AG04449 (cell line): ENCODE measurements at places on chromosomes 2 and 18.

- DNase-seq: no peak
Measured at GRCh38 chr2:222848862-222849261, 12.0 kb upstream of the ACSL3 start.

DNA sequence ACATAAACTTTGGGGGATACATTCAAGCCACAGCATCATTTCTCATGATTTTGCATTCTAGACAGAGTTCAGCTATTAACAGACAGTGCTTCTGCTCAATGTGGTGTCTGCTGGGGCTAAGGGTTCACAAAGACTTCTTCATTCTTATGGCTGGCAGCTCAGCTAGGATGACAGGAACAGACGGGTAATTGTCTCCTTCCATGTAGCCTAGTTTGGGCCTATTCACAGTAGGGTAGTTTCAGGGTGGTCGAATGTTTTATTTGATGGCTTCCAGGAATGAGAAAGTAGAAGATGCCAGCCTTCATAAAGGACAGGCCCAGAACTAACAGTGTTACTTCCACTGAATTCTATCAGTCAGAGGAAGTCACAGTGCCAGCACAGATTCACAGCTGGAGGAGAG, 26.0 kb upstream of the BCL2L11 start:
- DNase-seq: no peak

DNA sequence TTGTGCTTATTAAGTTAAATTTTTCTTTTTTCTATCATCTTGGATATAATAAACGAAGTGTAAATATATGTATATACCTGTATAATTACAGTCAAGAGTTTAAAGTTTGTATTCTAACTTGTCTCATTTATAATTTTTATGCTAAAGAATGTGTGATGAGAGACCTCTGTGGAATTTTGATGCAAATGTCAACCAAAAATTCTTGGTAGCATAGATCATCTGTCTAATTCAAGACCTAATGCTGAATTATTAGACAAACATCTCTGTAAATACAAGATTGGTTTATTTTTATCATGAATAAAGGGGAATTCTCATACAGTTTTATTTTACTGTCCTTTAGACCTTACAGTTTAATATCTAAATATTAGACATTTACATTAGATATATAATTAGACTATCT, 149.2 kb upstream of the VWC2L start:
- DNase-seq: no peak

GRCh38 chr2:152402780-152403759, 68.1 kb downstream of the FMNL2 start:
- DNase-seq: no peak

DNA sequence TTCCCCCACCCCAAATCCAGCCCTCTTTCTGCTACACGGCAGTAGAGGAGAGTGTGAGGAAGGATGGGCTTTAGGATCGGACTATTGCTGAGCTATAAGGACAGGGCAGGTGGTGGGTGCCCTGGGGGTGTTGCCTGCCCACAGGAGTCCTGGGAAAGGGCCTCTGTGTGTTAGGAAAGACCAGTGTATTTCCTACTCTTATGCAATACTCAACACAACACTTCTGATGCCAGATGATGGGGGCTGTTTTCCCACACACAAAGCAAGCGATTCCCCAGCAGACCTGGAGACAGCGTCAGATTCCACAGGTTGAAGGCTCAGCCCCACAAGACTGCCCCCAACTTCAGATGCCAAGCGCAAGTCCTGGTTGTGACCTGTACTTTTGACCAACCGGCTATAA, 91.0 kb upstream of the LCLAT1 start:
- DNase-seq: no peak

DNA sequence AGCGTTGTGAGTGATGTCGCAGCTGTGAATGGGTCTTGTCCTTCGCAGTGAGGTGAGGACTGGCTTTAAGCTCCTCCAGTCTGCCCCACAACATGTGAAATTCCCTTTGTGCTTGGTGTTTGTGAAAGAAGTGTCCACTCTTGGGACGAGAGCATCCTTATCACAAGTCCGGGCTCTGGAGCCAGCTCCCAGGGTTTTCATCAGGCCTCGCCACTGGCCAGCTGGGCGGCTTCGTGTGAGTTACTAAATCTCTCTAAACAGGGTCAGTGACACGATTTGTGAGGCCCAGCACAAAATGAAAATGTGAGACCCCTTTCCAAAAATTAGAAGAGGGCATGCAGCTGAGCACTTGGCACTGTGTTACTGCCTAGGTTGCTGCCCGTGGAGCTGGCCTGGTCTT, 115.9 kb downstream of the VAPA start:
- no peak for DNase-seq

GRCh38 chr2:162328424-162329157, 10.1 kb upstream of the IFIH1 start:
- DNase-seq: no peak

DNA sequence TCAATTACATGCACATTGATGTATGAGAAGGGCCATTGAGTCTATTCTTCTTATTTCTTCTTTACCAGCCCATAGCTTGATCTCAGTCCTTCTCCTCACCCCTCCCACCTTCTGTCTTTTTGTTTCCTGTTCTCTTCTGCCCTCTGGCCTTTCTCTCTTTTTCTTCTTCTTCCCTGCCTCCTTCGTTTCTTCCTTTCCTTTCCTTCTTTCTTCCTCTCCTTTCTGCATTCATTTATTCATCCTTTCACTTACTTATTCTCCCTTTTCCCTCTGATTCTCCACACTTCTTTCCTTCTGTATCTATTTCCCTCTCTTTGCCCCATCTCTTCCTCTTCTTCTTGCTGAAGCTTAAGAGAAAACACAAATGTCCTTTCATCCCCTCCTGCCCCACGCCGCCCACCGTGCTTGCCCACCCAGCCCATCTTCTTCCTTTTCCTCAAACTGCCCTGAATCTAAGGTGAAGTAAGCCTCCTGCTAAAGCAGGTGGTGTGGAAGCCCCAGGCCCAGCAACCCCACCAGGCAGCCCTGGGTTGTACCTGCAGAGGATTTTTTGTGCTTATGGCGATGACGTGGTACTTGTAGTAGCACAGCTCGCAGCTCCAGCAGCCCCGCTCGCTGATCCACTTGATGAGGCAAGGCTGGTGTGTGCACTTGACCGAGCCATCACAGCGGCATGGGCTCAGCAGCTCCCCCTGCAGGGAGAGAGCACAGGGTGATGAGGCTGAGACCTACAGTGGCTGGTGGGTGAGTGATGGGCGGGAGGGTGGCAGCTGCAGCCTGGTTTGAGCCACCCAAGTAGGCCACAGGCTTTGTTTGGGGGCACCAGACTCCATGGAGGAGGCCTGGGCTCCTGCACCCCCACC, 89.0 kb downstream of the MARCHF4 start:
- DNase-seq: no peak

- DNase-seq: no peak
Measured at GRCh38 chr18:29912351-29912750, 1130.2 kb downstream of the DSC3 start.

- no peak for DNase-seq
Measured at GRCh38 chr2:39867268-39867667, 88.2 kb upstream of the THUMPD2 start.

- DNase-seq: peak; percentile 89
Measured at GRCh38 chr18:23115683-23116096, 19.6 kb upstream of the CABLES1 start.

- DNase-seq: no peak
Measured at GRCh38 chr2:134128746-134129145, 125.1 kb upstream of the MGAT5 start.

DNA sequence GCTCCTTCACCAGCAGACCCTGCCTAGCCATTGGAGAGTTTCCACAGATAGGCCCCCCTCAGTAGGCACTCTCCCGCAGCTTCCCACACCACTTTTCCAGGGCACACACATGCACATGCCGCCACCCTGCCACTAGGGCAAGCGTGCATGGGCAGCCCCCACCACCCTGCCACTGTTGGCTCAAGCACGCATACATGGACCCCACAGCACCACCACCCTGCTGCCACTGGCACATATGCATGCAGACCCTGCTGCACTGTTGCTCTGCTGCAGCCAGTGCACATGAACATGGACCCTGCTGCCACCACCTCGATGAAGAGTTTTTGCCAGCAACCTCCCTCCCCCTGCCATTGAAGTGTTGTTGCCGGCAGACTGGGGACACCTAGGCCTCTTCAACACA, 154.9 kb downstream of the FTCDNL1 start:
- no peak for DNase-seq

DNA sequence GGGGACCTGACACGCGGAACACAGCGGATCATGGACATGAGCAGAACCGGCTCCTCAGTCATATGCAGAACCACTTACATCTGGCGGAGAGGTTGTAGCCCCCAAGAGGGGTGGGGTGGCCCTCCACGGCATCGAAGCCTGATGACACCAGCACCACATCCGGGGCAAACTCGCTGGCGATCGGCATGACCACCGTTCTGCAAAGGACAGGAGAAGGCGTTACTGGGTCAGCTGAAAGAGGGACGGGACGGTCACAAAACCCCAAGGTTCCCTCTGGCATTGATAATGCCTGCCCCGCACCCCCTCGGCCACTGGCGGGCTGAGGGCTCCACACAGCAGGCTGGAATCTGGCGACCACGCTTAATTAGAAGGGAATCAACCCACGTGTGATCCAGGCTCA, 220.5 kb downstream of the TWIST2 start:
- DNase-seq: no peak

- DNase-seq: no peak
Measured at GRCh38 chr2:195603408-195603807, 53.6 kb upstream of the SLC39A10 start.

DNA sequence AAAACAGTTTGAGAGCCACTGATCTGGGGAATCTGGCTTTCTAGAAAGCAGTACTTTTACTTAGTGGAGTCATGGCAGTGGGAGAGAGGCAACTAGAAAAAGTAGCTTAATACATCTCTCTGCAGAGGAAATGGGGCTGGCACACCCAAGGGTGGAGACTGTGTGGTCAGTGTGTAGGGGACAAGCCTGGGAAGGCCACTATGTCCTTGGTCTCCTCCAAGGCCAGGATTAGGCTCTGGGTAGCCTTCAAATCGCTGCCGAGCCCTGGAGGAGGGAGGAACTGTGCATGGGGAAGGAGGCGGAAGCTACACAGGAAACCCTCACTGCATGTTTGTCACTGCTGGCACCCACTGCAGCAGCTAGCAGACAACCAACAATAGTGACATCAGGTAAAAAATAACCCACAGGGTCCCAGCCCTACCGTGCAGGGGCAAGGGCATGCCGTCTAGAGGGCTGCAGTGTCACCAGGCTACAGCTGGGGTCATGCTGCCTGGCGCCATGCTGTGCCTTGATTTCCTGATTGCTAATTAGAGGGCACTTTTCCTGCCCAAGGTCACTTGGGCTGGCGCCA, 34.8 kb downstream of the LBH start:
- DNase-seq: no peak

- DNase-seq: no peak
Measured at GRCh38 chr2:26245810-26246209, 1.1 kb downstream of the HADHB start.

DNA sequence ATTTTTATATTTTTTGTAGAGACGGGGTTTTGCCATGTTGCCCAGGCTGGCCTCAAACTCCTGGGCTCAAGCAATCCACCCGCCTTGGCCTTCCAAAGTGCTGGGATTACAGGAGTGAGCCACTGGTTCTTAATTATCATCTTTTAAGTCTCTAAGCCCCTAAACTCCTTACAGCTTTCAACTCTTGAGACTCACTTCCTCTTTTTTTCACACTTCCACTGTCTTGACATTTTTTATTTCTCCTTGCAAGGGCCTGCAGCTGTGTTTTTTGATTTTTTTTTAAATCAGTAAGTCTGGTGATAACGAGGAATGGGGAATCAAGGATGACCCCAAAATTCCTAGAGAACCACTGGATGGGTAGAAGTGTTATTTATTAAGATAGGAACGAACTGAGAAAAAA, 8.6 kb upstream of the ABCB11 start:
- DNase-seq: no peak

DNA sequence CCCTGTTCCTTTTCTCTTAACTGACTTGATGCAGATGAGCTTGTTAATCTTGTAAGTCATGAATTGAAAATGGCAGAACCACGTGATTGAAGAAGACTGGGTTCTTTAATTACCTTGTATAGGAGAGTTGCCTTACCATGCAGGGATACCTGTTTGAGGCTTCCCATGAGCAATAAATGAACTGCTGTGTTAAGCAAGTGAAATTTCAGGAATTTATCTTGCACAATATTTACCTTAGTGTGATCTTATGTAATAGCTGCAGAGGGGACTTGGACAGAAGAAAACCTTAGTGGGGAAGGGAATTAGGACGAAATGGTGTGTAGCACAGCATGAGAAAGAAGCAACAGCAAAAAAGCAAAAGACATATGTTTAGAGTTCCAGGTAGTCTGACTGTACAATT, 384.0 kb upstream of the TMEFF2 start:
- DNase-seq: no peak

- DNase-seq: no peak
Measured at GRCh38 chr2:117820444-117820843, 6.0 kb downstream of the DDX18 start.

DNA sequence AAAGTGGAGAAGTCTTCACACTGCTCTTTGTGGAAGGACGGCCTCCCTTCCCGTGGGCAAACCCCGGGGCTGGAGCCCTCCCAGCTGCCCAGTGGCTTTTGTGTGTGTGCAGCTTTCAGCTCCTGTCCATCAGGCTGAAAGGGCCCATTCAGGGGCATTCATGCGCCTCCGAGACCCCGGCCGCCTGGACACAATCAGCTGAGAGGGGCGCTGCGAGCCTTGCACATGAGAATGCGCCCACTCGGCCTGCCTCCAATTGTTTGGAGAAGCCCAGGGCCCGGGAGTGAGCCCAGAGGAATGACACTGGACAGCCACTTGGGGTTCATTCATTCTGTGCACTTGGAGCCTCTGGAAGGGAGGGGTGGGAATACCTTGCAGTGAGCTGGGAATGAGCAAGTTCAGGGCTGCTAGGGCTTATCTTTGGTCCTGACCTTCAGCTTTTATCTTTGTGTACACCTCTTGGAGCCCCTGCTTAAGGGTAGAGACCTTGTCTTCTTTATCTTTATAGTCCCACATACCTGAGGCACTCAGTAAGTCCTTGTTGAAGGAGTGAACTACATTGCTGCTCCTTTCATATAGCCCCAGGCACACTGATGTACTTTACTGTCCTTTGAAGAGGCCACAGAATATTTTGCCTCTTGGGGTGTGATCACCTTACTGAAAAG, 56.5 kb downstream of the TCF7L1 start:
- DNase-seq: no peak

DNA sequence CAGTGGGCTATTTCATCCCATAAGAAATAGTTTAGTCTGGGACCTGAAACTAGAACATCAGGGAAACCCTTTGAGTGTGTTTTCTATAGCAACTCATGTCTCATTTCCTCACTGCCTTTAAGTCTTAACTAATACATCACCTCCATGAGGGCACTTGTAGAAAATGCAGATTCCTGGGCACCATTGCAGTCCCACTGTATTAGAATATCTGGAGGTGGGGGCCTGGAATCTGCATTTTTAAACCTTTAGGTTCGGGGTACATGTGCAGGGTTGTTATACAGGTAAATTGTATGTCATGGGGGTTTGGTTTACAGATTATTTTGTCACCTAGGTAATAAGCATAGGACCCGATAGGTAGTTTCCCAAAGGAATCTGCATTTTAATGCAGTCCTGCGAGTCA, 87.4 kb downstream of the ARHGEF33 start:
- DNase-seq: no peak

- no peak for DNase-seq
Measured at GRCh38 chr2:139123795-139124194, 343.6 kb upstream of the NXPH2 start.
